ENCODE measurements at places on chromosomes 5 and 9.
A peak's percentile ranks its signal among the peaks of the same experiment; 100 is the strongest.

GRCh38 chr9:111943200-111943599 lies 46.6 kb downstream of the UGCG start:
- no peak for DNase-seq

GRCh38 chr5:20522905-20523482 lies 535.0 kb upstream of the CDH18 start:
- DNase-seq: no peak

- peak; percentile 60 for DNase-seq
Measured at GRCh38 chr5:34684281-34684979, 28.3 kb downstream of the RAI14 start.

- no peak for DNase-seq
Measured at GRCh38 chr5:92328584-92329259, 945.6 kb upstream of the ARRDC3 start.

- DNase-seq: no peak
Measured at GRCh38 chr9:111984086-111984802, 87.6 kb downstream of the UGCG start.

- no peak for DNase-seq
Measured at GRCh38 chr9:80320480-80320879, 748.7 kb downstream of the TLE4 start.

DNA sequence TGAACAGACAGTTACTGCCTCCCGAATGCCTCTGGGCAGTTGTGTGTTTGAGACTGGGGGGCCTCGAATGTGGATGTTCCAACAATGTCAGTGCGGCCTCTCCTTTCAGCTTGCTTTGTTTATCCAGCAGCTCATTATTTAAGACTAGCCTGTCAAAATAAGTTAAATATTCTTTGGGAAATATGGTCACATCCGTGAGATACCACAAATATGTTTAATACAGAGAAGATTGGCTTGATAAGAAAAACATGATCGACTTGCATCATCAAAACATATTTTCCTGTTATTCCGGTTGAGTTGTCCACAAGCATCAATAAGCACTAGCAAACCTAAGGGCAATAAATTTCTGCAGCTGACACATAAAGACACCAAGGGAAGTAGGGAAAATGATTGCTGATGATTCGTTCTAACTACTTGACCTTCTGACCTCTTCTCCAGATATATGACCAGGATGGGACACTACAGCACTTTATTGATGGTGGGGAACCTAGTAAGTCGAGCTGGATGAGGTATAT lies 66.5 kb downstream of the PRDM6 start:
- no peak for DNase-seq

GRCh38 chr5:172870291-172870714 lies 36.3 kb downstream of the ERGIC1 start:
- peak; percentile 98 for DNase-seq

- no peak for DNase-seq
Measured at GRCh38 chr5:7671381-7671993, 179.4 kb downstream of the CFAP90 start.

Measured in kidney capillary endothelial cell (primary cell).